NCI-H1048 (cell line): ENCODE measurements at places on chromosomes 6 and 20.
A peak's percentile ranks its signal among the peaks of the same experiment; 100 is the strongest.

GRCh38 chr6:19408331-19408730 lies 428.8 kb upstream of the ID4 start:
- no peak for DNase-seq

- no peak for DNase-seq
These were observed 3.4 kb downstream of the RPS12 start for GRCh38 chr6:132817554-132818403.

GRCh38 chr6:16109659-16110305 lies 19.1 kb upstream of the MYLIP start:
- no peak for DNase-seq

- DNase-seq, result no peak
These were observed 39.3 kb upstream of the TTPAL start for GRCh38 chr20:44436393-44436792.

GRCh38 chr20:39874049-39874893 lies 814.8 kb downstream of the MAFB start:
- DNase-seq, result peak; percentile 36

GRCh38 chr6:7088076-7088742 lies 19.6 kb upstream of the RREB1 start:
- no peak for DNase-seq

- no peak for DNase-seq
These were observed 6.4 kb upstream of the FAM217A start for GRCh38 chr6:4085332-4085700.

DNA sequence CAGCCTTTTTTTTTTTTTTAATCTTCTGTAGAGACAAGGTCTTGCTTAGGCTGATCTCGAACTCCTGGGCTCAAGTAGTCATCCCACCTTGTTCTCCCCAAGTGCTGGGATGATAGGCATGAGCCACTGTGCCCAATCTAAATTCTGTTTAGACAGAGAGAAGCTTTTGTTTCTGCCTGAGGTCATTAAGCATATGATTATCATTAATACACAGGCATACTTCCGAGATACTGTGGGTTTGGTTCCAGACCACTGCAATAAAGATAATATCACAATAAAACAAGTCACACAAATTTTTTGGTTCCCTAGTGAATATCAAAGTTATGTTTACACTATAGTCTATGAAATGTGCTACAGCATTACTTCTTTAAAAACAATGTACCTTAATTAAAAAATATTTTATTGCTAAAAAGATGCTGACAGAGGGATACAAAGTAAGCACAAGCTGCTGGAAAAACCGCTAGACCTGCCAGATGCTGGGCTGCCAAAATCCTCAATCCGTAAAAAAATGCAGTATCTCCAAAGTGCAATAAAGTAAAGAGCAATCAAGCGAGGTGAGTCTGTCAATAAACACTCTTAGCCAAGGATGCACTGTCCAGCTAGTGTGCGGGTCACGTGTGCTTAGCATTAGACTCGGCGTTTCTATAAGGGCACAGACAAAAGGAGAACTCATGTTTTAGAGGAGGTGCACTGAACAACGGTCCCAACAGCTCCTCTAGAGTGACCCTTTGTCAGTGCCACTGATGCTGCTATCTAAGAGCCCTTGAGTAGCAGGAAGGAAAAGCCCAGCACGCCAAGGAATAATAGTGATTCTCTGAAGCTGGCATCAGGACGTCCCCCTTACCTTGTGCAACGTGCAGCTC lies 16.1 kb downstream of the TXNDC5 start:
- no peak for DNase-seq

- DNase-seq, result no peak
These were observed 186.7 kb upstream of the TENT5A start for GRCh38 chr6:81938991-81939732.

- DNase-seq, result no peak
These were observed 56.6 kb downstream of the TOX2 start for GRCh38 chr20:43971267-43971666.

DNA sequence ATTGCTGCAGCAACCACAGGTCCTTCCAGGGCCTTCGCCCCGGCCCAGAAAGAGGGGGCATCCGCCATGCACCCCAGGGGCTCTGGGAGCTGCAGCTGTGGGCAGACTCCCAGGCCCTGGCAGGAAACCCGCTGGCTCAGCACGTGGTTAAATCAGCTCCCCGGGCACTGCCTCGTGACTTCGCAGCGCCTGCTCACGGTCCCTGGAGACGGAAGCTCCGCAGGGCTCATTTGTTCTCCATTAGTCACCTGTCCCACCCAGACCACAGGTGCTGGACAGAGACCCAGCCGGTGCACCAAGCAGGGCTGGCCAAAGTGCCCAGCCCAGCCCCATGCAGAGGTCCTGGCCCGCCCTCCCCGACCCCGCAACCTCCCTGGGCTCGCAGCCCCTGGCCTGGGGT lies 14.7 kb downstream of the KCNQ2 start:
- DNase-seq, result no peak

- DNase-seq, result no peak
These were observed 82.1 kb upstream of the SIRPA start for GRCh38 chr20:1813101-1813529.

GRCh38 chr6:166904101-166904746 lies 52.1 kb downstream of the RNASET2 start:
- DNase-seq, result no peak

- DNase-seq, result no peak
These were observed 199.4 kb downstream of the TFAP2A start for GRCh38 chr6:10215326-10216110.

- no peak for DNase-seq
These were observed 253.6 kb upstream of the RAB32 start for GRCh38 chr6:146289816-146290588.

DNA sequence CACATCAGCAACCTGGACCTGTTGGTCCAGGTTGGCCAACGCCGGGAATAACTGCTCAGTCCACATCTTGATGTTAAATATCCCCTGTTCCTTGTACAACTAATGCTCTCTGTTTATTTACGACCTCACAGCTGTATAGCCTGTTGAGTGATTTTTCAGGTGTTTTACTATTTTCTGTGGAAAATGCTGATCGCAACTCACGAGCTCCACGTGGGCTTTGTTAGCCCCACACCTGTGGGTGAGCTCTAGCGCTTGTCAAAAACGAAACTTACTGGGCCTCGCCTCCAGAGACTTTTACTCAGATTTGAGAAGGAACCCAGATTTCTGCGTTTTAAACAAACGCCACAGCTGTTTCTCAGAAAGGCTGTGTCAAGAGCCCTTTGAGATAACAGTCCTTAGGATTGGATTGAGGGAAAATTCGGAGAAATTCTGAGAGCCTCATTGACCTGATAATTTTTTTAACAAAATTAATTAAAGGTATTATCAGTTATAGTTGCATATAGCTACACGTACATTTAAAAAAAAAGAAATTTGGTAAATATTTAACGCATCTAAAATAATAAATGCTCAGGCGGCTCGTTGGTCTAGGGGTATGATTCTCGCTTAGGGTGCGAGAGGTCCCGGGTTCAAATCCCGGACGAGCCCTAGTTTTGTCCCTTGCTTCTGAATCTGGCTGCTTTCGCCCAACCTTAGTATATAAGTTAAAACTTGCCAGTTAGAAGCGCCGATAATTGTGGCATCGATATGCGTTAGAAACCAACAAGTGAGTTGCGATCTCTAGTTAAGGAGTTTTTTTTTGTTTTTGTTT lies 16.7 kb downstream of the HMGN4 start:
- no peak for DNase-seq

DNA sequence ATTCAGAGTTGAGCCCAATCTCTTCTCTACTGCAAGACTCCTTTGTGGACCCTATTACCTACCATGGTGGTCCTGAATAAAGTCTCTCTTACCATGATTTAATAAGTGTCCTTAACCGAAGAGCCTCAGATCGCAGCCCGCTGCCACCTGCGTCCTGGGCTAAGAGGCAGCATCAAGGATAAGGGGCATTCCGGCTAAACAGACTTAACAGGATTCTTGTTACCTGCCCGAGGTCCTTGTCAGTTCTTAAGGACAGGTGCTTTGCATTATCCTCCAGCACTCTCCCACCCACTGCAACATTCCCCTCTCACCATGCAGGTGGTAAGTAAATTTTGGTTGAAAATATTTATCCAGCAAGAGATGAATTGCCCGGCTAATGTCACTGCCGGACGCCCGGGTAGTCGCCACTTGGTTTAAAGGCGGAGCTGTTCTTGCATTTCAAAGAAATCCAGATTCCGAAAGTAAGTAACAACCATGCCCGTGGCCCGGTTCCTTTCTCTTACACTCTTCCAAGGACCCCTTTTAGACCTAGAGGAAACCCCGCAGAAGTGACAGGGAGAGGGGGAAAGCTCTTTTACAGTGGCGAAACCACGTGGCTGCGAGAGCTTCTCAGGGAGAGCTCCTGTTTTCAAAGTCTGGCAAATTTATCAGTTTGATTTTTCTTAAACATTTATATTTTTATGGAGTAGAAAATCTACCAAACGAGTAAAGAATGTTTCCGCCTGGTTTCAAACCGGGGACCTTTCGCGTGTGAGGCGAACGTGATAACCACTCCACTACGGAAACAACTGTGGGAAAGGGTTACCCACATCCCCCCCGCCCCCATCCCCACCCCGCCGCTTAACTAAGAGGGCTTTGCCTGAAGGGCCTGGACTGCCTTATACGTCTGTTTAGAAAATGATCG lies 41.9 kb upstream of the PRSS16 start:
- DNase-seq, result no peak

- no peak for DNase-seq
These were observed 616.5 kb upstream of the CITED2 start for GRCh38 chr6:139990856-139991465.

- DNase-seq, result no peak
These were observed 157.8 kb downstream of the SAMD5 start for GRCh38 chr6:147666255-147666654.

DNA sequence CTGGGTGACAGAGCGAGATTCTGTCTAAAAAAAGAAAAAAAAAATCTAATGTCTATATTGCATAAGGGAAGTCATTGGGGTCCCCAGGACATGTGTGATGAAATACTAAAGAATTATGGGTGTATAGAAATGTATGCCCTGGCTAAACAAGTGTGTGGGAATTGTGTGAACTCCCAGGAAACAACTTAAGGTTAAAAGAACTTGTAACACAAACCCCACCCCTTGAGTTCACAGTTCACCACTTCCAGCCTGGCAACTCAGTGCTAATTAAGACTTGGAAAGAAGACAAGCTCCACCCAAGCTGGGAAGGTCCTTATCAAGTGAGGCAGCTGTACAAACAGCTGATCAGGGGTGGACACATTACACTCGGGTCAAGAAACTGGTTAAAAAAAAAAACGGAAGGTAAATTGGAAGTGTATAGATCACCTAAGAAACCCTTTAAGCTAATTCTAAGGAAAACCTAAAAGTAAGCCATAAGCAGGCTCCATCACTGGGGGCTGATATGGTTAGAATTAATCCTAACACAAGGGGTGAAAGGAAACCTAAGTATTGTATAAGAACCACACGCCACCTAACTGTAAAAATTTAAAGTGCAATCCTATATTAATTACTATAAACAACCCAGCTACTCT lies 25.2 kb downstream of the HLA-A start:
- DNase-seq, result no peak

- DNase-seq, result no peak
These were observed 63.5 kb downstream of the TBXT start for GRCh38 chr6:166104107-166104506.

DNA sequence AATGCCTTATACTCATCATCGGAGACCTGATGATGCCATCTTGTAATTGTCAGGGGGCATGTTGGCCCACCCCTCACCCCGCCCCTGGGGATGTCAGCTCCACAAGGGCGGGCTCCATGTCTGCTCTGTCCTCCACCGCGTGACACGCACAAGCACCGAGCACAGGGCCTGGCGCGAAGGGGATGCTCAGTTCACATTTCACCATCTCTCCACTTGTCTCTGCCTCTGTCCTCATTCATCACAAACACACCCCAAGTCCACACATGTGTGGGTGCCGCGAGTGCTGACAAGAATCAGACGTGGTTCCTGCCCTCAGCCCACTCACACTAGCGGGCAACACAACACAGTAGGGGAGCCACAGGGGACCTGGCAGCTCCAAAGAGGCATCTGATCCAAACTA lies 151.2 kb upstream of the PTPN1 start:
- DNase-seq, result no peak

- DNase-seq, result no peak
These were observed 93.5 kb downstream of the CEBPB start for GRCh38 chr20:50283922-50284810.

DNA sequence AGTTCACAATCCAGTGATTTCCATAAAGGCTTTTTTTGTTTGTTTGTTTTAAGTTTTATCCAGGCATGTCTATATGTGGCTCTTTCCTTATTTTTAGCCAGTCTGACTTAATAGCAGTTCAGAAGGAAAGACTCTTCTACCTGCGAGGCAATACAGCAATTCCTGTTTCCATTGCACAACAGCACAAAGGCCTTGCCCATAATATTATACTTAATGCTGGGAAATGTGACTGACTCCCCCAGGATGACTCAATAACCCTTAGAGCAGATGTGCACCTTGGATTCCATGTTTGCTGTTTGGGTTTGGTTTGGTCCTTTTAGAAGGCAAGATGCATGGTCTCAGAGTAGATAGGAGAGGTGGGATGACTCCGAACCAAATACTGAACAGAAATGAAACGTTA lies 184.1 kb downstream of the MTFR2 start:
- no peak for DNase-seq

DNA sequence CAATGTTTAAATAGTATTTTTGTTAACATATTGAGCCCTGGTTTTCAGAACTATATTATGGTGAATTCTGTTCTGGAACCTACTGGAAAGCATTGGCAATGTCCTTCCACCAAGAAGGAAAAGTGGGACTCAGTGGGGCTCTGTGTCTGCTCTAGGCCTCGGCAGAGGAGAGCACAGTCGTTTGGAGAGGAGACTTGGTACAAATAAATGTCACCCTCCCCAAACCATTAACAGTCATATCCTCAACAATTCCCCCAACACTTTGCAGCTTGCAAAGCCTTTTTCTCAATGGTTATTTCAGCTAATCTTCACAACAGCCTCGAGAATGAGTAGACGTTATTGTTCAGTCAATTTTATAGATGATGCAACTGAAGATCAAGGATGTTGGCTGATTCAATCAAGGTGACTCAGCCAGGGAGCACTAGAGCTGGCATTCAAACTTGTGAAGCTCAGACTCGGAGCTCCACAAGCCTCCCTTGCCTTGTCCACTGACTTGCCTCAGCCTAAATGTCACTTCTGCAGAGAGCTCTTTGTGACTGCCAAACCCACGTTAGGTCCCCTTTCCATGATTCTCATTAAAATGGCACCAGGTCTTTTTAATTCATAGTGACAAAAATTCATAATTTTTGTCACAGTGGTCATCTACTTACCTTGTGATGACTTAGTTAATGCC lies 60.6 kb downstream of the TOX2 start:
- DNase-seq, result no peak

DNA sequence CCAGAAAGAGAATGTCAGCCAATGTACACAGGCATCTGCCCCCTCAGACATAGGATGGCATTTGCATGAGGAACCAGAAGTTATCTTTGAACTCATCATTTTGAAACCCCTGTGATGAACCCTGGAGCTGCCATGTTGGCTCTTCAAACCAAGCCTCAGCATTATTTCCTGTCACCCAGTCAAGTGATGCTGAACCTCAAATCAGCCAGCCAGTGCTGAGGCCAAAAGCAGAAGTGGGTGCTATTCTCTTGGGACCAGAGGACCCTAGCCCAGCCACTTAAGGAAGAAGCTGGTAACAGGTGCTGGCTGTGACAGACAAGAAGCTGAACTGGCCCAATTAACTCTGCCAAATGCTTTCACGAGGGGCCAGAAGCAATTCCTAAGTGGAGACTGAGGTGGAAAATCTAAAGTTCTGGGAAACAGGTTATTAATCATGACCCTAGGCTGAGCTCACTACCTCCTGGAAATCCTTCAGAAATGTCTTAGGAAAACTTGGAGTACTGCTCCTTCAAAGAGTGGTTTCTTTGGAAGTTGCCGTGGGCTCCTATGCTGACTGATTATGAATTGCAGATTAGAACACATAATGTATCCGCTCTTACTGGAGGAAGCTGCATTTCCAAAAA lies 4.0 kb downstream of the PKIG start:
- no peak for DNase-seq
